ENCODE measurements at places on chromosomes 2 and 18.

DNA sequence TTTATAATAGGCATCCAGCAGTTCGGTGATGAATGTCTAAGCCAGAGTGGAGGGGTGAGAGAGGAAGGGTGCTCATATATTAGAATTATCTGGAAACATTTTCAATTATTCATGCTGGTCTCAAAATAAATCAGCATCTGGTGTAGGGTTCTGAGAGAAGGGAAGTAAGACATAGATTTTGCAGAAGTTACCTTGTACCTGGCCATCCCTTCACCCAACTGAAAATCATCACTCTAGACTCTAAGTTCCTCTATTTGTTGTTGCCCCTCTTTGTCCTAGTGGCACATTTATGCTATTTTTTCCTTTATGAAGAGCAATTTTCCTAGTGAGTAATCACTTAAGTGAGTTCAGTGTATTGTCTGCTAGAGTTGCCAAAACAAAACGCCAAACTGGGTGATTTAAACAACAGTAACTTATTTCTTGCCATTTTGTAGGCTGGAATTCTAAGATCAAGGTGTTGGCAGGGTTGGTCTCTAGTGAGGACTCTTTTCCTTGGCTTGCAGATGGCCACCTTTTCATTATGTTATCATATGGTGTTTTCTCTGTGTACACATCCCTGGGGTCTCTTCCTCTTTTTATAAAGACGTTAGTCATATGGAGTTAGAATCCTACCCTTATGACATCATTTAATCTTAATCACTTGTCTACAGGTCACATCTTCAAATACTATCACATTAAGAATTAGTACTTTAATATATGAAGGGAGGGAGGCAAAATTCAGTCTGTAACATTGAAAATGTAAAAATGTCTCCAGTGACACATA lies 129.9 kb upstream of the KLHL14 start:
- DNase-seq, result no peak

DNA sequence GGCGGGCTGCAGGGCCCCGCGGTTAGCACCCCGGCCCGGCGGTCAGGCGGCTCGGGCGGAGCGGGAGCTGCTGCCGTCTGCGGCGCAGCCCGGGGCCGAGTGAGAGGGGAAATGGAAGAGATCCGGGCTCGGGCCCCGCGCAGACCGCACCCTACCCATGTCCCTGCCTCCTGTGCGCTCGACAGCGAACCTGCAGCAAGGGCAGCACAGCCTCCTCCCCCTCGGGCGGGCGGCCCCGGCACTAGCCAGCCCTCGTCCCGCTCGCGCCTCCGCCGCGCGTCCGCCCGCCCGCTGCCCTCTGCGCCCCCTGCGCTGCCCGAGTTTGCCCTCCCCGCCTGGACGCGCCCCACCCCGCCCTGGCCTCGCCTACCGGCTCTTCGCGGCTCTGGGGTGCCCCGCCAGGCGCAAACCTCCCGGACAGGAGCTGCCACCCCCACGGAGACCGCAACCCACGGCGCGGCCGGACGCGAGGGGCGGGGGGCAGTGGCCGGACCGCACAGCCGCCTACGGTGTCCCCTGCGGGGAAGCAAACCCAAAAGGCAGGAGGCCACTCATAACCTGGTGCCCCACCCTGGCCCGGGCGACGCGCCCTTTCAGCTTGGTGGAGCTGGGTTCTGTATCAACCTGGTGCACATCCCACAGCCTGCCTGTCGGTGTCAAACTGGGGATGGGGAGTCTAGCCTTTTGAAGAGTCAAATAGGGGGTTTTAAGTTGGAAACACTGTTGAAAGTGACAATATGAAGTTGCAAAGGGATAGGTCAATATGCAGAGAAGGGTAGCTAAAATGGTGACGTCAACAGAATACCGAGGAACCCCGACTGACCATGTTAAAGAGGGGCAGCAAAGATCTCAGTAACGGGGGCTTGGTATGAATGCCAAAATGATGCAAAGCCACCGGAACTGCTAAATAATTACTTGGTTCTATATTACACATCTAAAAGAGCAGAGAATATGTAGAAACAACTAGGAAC lies at the start of gene IHH:
IHH (minus strand) TSS at position 101 of the 971 bp plus-strand sequence. CDS start 454 bp downstream, outside the sequence.
- DNase-seq, result peak; percentile 79

- no peak for DNase-seq
Observed at GRCh38 chr18:79798999-79799370, 1.2 kb downstream of the KCNG2 start.

DNA sequence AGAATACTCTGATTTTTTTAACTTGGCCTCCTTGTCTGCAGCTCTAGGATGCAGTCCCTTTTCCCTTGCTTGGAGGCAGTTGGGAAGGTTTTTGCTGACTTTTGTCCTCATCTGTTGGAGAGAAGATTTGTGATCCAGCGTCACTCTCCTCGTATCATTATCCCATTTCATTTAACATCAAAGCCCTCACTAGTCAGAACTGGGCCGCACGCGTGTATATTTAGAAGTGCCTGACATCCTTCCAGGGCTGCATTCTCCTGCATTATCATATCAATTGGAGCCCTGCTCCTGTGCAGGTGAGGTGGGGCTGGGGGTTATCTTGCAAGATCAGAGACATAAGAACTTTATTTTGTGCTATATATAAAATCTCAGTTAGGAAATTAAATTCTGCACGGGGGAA lies 435.1 kb upstream of the HS6ST1 start:
- no peak for DNase-seq

DNA sequence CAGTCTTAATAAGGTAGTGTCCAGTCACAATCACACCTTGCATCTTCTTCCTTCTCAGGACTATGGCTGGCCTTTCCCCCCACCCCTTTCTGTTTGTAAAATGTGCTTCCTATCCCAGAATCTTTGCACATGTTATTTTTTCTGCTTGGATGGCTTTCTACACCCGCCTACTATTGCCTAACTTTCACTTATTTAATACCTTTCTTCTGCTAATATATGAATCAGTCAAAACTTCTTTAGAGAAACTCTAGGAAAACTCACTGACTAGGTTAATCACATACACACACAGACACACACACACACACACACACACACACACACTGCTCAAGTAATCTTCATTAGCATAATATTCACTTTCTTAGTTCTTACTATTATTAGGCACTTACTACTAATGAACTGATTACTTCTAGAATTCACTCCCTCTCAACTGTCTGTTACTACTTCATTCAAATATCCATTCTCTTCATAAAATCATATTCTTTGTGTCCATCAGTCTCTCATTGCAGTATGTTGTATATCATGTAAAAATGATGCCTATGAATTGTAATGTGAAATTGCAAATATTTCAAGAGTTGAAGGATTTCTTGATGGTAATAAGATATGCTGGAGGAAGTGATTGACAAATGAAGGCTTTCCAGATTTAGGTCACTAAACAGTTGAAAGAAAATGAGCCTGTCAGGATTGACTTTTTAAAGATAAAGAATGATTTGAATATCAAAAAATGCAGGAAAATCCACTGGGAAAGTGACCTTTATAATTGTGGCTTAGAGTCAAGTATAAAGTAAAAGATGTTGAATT lies 51.2 kb downstream of the CLIP4 start:
- DNase-seq, result no peak

- no peak for DNase-seq
Observed at GRCh38 chr2:146624430-146625160, 1220.2 kb upstream of the ACVR2A start.

DNA sequence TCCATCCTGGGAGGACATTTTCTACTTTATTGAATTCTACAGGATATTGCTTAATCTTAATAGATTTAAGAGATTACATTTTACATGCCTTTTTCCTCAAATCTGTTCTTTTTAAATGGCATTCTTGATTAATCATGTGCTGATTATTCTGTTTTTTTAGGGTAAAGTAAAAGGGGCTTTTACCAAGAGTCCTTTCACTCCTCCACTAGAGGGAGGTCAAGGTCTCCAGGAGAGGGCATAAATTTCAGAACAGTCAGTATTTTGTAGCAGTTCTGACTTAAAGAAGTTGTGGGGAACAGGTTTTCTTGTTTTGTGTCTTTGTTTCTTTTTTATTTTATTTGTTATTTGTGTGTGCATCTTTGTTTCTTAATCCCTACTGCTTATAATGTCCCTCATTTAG lies 25.4 kb downstream of the WDR75 start:
- peak; percentile 23 for DNase-seq

DNA sequence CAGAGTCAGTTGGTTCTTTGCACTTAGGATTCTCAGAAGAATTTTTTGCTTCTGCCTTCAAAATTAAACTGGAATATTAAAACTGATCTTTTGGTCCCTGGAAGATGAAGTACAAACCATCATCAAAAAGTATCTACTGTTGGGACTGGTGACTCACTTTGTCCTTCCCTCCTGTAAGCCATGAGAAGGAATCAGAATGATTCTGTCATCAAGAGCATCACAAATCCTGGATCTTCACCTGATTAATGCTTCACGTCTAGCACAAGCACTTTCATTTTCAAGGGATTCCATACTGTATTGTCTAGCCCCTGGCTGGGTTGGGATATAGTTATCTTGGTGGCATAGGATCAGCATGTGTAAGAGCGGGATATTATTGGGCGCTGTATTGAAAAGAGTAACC lies 69.3 kb upstream of the CYP1B1 start:
- DNase-seq, result no peak

DNA sequence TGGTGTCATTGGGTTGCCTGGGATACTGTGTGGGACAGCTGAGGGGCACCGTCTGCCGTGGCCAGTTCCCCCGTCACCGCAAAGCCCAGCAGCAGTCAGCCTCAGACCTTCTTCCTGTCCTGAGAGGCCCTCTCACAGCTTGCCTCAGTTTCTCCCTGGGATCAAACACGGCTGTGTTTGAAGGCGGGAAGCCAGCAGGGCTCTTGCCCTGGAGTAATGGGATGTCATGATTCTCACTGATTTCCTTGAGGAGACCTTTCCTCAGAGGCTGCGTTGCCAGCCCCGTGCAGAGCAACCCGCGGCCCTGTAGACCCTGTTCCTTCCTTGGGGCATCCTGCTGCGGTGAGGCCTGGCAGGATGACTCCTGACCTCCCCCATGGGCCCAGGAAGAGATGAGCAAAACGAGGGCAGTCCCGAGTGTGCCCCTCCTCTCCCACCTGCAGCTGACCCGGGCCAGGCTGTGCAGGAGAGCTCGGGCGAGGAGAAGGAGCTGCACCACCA lies 13.9 kb upstream of the NFATC1 start:
- DNase-seq, result no peak

DNA sequence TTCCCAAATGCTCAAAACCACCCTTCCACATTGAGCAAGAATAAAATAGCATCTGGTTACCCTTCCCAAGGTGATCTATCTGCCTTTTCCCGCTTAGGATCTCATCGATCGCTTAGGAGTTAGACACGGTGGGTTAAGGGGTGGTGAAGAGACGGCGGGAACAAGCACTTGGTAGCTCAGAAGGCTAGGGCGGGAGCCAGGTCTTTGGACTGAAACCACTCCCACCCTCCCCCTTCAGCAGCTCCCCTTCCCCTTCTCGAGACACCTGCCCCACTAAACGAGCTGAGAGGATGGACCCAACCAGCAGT lies 513 bp downstream of the THOC1 start:
- no peak for DNase-seq

- DNase-seq, result no peak
Observed at GRCh38 chr2:227460833-227461232, 11.1 kb upstream of the AGFG1 start.

- peak; percentile 36 for DNase-seq
Observed at GRCh38 chr2:45872211-45872610, 220.7 kb downstream of the PRKCE start.

- DNase-seq, result no peak
Observed at GRCh38 chr2:42850016-42850805, 57.8 kb upstream of the HAAO start.

DNA sequence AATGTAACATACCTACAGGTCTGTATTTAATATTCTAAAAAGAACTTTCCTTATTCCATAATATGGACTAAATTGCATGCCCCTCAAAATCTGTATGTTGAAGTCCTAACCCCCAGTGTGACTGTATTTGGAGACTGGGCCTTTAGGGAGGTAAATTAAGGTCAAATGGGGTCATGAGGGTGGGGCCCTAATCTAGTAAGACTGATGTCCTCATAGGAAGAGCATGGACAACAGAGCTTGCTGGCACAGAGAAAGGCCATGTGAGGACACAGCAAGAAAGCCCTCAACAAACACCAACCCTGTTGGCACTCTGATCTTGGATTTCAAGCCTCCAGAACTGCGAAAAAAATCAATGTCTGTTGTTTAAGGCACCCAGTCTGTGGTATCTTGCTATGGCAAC lies 18.6 kb downstream of the SF3B1 start:
- no peak for DNase-seq

DNA sequence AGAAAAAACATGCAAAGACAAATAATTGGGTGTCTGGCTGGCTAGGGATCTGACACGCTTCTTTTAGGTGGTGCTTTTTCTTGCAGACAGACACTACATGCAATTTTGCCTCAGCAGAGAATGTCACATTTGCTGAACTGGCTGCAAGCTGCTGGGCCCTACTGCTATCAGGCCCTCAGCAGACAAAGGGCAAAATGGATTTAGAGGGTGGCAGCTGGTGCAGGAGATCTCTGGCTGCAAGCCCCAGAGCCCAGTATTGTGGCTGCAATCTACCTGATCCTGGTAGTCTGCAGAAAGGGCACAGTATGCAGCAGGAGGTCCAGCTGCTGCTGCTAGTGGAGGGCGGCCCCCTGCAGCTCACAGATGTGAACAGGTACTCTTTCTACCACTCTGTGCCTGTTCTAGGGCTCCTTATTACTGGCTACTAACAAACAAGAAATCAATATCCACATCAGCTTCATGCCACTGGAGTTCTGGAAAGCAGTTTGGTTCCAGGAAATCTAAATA lies 796.7 kb upstream of the CELF4 start:
- no peak for DNase-seq

DNA sequence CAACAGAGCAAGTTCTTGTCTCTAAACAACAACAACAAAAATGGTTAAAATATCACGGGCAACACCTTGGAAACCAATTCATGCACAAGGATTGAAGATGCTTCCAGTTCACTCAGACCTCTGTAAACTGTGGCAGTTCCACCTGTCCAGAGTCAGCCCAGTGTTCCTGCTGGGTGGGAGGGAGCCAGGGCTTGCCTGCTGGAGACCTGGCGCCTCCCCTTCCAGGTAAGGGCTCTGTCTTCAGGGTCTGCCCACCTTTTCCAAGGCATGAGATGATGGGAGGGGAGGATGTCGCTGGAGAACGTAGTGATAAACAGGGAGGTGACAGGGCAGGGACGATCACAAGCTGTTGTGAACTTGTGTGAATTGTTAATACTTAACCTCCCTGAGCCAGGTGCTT lies 9.8 kb upstream of the GPC1 start:
- DNase-seq, result no peak

GRCh38 chr2:239368321-239368720 lies 32.5 kb downstream of the HDAC4 start:
- DNase-seq, result no peak

DNA sequence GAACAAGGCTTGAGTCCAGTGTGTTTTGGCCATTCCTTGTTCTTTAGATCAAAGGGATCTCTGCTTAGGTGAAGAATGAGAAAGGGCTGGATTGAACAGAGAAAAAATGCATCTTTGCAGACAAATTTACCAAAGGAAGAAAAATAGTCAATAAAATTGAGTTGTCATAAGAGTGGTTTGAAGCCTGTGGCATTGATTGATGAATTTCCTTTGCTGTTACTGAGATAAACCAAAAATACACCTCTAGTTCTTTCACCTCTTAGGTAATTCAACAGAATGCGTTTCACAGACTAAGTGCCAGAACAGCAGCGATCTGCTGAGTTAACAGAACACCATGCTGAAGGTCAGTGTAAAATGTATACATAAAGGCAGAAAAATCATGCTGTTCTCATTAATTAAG lies 96.8 kb downstream of the SPHKAP start:
- no peak for DNase-seq

Data from HuH-7 (cell line).